CD8-positive, alpha-beta T cell (primary cell): ENCODE measurements at places on chromosomes 6 and 20. TPM values are rescaled to one million over a fixed set of nuclear protein-coding genes. Genes with fewer than 3 reads are reported as not detected.

DNA sequence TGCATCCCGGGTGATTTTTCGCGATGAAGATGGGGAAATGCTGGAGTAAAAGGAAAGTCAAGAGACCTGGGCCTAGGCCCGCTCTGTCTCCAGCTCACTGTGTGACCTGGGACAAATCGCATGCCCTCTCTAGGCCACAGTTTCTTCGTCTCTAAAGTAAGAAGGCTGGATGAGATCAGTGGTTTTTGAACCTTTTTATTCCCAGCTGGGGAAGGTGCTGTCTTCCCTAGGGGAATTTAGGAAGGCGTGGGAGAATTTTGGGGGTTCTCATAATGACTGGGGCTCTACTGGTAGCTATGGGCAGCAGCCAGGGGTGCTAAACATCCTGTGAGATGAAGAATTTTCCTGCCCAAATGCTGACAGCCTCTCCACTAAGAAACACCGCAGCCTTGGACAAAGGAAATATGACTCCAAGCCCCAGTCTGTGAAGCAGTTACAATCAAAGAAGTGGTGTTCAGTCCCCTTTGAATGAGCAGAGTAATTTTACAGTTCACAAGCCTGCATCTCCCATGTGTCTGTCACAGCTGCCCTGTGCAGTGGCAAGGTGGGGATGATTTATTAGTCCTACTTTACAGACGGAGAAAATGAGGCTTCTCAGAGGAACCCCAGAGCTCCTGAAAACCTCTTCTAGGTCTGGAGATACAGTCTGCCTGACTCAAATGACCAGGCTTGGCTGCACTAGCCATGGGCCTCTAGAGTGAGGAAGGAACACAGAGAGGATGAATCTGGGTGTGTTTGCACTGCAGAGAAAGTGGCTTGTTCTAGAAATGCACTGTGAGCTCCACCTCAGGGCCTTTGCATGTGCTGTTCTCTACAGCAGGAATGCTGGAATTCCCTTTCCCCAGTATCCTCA lies 57.2 kb downstream of the RAB44 start:
- DNase-seq = no peak

- no peak for DNase-seq
Measured at GRCh38 chr6:140208286-140208685, 833.8 kb upstream of the CITED2 start.

The ALDH5A1 gene
- total RNA-seq = 4.7 TPM

DNA sequence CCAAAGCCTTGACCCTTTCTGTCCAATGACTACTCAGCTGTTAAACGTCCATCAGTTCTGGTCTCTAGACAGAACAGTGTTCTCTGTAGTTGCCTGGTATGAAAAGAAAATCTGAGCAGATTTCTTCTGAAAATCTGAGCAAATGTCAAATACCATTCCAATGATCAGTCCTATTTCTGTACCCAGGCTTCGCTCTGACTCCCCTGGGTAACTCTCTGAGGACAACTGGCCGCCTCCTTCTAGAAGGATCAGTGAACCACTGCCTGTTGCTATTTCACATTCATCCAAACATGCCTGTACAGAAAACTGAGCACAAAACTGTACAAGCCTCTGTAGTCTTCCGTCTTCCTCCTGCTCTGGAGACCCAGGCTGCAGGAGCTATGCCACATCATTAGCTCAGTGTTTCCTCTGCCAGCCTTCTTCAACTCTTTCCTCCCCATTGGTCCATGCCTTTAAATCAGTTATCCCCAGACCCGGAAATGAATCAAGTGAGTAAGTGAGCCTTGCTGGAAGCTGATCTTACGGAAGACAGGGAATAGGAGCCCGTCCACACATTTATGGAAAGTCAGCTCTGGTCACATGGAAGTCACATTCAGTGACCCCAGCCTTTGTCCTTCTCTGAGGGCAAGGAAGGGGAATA lies 63.3 kb downstream of the DAAM2 start:
- DNase-seq = no peak
